ENCODE measurements at places on chromosomes 13 and 19.

- no peak for DNase-seq
These were observed 98.6 kb downstream of the IRS2 start for GRCh38 chr13:109687559-109688448.

DNA sequence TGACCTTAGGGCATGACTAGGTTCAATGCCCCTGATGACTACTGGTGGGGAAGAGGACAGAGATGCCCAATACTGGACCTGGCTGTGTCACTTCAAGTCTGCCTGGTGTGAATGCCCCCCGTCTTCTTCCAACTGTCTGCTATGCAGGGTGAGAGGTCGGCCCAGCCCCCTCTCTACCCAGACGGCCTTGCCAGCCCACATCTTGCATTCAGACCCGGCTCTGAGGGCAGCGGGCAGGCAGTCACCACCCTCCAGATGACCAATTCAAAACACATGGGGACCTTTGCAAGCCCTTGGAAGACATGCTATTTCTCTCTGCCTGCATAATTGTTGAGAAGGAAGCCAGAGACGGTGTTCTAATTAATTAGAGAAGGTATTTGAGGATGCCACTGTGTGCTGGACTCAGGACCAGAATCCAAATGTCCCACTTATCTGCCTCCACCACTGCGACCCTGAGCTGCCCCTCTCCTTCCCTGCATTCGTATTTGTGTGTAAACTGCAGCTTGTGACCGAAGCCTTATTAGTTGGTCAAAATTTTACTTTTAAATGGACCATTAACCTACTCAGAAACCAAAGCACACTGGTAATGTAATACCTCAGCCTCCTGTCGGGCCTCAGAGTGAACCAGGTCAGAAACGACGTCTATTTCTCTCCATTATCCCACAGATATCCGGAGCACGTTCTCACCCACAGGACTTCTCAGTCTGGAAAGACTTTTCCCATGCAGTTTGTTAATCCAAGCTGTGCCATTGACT, 407.0 kb downstream of the ZNF536 start:
- DNase-seq = no peak

GRCh38 chr13:103188713-103189326, 122.6 kb upstream of the SLC10A2 start:
- DNase-seq = no peak

DNA sequence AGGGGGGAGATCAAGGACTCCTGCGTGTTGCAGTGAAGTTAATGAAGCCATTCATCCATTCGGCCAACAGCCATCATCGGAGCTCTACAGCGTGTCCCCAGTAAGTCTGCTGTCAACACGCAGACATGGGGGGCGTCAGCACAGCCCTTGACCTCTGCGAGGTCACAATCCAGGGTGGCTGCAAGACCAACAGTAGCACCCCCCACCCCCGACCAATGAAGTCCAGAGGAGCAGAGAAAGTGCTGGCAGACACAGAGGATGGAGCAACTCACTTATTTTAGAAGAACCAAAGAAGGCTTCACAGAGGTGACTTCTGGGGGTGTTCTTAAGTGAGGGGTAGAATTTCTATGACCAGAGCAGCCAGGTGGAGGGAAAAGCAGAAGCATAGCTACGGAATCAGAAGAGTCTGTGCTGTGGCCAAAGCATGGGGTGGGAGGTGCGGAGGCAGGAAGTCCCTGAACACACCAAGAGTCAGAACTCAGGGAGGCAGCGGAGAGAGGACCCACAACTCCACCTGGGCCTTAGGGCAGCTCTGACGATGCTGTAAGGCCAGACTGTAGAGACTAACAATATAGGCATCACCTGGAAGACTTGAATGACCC, 185.4 kb downstream of the FOXO1 start:
- DNase-seq = no peak

DNA sequence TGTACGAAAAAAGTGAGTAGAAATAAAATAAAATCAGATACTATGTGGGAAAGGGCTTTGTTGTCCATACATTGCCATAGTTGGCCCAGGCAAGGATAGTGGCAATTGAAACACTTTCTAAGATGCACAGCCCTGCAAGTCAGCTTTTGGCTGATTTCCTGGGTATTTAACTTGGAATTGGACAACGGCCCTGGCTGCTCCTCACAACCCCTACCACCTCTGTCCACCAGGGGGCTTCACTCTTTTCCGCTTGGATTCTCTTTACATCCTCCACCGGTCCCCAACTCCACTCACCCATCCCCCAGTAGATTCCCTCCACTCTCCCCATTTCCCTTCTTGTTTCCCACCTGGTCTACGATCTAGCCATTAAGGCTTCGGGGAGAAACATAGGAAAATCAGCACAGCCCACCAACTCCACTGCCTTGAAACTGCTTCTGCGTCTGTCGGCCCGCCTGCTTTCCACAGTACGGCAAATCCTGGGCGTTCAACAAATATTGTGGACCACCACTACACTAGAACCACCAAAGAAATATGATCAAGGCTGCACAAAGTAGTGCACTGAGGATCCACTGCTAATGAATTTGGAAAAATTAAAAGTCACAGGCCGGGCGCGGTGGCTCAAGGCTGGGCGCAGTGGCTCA, 48.6 kb upstream of the GTF3A start:
- DNase-seq = peak; percentile 7

DNA sequence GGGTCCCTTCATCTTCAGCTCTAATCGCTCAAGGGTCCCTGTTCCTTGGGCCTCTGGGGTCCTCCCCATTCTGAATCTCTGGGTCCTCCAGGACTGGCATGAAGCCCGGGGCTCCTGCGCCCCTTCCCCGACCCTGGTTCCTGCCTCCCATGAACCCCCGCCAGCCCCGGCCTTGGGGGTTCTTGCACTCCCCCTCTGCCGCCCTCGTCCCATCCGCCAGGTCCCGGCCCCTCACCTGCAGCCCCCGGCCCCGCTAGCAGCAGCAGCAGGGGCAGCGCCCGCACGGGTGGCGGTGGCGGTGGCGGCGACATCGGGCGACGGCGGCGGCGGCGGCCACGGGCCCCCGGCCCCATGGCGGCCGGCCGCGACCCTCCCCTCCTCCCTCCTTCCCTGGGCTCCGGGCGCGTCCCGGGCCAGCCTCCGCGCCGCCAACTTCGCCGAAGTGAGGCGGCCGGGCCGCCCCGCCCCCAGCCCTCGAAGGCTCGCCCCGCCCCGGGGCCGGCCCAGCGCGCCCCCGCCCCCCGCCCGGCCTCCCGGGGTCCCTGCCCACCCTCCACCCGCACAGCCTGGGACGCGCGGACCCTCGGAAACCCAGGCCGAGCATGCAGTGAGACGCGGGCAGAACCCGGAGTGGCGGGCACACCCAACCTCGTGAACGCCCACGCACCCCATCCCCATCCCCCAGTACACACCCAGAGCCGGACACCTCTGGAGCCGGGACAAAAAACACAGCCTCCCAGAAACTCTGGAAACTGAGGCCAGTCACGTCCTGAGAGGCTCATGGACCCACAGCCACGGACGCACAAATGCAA, at the start of gene NOTCH3:
TSS of gene NOTCH3 (minus strand) at position 443 of the 812 bp plus-strand sequence. CDS start at position 353, 90 bp downstream.
- no peak for DNase-seq

GRCh38 chr13:41854758-41855157, 106.2 kb downstream of the VWA8 start:
- DNase-seq = no peak

- no peak for DNase-seq
These were observed 275.4 kb upstream of the OBI1 start for GRCh38 chr13:78934336-78934735.

DNA sequence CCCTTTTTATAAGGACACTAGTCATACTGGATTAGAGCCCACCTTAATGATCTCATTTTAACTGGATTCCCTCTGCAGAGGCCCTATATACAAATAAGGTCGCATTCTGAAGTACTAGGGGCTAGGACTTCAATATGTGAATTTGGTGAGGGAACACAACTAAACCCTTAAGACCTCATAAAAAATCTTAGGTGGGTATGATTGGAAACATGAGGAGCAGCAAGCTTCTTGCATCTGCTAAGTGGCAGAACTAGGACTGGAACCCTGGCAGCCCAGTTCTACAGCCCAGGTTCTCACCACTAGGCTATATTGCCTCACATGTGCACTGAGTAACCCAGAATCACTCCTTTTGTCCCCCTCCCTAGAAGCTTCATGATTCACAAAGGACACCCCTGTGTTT, 17.1 kb upstream of the GRWD1 start:
- no peak for DNase-seq

- DNase-seq = no peak
These were observed 2.8 kb downstream of the SWSAP1 start for GRCh38 chr19:11377237-11377636.

DNA sequence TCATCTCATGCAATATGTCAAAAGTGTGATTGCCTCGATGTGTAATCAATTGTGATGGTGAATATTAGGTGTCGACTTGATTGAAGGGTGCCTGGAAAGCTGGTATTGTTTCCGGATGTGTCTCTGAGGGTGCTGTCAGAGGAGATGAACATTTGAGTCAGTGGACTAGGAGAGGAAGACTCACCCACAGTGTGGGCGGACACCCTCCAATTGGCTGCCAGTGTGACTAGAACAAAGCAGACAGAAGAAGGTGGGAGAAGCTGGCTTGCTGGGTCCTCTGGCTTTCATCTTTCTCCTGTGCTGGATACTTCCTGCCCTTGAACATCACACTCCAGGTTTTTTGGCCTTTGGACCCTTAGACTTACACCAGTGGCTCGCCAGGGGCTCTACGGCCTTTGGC, 15.5 kb upstream of the CABP5 start:
- no peak for DNase-seq

DNA sequence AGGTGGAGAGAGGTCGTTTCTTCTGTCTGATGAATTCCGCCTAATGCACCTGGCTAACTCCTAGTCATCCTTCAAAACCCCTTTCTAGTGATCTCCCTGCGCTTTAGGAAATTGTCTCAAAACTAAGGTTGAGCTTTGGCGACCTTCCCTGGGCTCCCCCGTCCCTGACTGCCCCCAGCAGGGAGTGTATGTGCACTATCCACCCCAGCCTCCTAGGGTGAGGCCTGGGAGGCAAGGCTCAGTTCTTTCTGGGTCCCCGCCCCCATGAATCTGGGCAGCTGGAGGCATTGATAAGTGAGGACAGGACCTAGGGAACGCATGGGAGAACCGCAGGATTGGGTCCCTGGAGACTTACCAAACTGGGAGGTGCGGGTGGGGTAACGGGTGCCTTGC, 378 bp downstream of the TLE6 start:
- DNase-seq = no peak

DNA sequence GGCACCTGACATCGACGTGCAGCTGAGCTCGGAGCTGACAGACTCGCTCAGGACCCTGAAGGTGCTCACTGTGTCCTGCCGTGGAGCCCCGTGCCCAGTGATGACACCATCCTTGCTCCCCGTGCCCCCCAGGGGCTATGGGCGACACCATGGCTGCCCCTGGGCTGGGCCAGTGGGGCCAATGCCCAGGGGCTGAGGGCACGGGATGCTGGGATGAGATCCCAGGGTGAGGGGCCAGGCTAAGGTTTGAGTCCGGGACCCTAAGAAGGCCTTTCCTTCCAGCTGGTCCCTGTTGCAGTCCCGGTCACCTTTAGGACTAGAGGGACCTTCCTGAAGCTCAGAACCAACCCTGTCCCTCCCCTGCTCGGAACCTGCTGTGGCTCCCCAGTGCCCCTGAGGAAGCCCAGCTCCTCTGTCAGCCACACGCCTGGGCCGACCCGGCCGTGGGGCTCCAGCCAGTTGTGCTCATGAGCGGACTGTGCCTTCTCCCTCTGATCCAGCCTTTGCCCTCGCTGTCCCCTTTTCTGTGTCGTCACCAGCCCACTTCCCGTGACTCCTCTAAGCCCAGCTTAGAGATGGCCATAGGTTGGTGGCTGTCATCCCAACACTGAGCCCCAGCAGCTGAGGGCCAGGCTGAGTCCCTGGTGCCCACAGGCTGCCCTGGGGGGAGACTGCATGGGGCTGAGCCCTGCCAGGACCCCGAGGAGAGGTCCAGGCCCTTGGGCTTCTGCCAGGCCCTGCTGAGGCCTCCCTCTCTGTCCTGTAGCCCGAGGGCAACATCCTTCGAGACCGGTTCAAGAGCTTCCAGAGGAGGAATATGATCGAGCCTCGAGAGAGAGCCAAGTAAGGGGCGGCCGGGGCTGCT, 10.6 kb downstream of the NOP53 start:
- no peak for DNase-seq

DNA sequence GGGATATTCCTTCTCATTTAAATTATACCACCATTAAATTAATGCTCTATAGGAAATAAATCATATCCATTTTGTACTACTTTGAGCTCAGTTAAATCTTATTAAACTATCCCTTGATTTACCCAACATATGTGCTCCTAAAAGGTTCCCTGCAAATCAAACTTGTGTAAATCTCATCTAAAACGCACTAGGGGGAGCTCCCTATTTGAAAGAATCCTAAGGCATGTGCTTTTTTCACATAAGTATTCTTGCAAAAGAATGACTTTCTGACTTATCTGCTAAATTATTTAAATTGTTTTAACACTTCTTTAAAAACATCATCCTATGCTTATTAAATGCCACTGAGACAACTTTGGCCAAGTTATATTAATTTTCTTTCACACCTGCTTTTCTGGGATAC, 7.9 kb downstream of the INTS6 start:
- no peak for DNase-seq

DNA sequence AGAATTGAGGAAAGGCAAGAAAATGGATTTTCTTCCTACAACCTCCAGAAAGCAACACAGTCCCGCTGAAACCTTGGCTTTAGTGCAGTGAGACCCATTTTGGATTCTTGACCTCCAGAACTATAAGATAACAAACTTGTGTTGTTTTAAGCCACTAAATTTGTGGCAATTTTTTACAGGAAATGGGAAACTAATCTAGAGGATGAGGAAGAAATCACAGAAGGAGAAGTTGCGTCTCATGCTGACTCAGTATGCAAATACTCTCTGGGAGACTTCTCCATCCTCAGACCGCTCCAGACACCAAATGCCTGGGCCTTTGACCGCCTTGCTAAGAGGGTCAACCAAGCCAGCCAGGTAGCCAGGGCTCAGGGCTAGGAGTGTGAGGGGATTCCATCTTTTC, 13.1 kb upstream of the CEACAM16 start:
- no peak for DNase-seq

DNA sequence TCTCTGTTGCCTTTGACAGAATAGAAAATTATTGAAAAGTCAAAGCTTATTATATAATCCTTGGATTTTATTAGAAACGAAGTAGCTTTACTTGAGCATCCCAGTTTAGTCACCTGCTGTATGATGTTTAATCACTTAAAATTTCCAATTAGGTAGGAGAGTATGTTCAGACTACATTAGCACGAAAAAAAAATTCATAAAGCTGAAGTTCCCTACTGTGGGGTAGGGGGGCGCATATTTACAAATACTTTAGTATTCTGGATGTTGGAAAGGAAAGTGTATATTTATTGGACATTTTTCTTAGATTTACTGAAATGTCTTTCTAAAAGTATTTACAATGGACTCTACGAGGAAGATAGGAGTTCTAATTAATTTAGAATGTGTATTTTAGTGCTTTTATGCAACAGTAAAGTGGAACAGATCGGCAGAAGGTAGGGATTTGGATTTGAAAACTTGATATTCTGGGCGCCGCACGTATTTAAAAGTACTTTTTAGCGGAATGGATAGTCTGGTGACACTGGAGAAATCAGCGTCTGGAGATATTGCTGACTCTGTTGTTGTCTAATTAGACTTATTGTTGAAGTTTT, 1.9 kb downstream of the CDK8 start:
- DNase-seq = no peak

All from stimulated activated CD8-positive, alpha-beta memory T cell treated with anti-CD3 and anti-CD28 coated beads, Interleukin-4, amount 100 ng/mL, for 4 hours (primary cell).